ENCODE measurements at places on chromosomes 7 and 10.
A peak's percentile ranks its signal among the peaks of the same experiment; 100 is the strongest.

GRCh38 chr7:30001998-30002397 lies 12.4 kb upstream of the SCRN1 start:
- DNase-seq, result no peak

GRCh38 chr7:13628239-13629001 lies 361.0 kb downstream of the ETV1 start:
- DNase-seq, result no peak

- DNase-seq, result no peak
These were observed 41.1 kb upstream of the CABCOCO1 start for GRCh38 chr10:61621605-61622051.

DNA sequence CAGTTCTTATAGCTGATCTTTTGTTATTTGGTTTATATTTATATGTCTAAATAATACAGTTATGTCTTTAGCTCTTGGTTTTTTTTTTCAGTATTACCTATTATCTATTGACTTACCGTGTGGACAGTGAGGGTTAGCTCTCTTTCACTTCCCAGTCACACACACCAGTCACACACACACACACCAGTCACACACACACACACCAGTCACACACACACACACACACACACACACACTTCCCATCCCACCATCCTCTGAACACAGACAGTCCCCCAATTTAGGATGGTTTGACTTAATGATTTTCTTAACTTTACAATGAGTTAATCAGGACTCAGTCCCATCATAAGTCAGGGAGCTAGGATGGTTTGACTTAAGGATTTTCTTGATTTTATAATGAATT lies 18.9 kb upstream of the AGFG2 start:
- no peak for DNase-seq

DNA sequence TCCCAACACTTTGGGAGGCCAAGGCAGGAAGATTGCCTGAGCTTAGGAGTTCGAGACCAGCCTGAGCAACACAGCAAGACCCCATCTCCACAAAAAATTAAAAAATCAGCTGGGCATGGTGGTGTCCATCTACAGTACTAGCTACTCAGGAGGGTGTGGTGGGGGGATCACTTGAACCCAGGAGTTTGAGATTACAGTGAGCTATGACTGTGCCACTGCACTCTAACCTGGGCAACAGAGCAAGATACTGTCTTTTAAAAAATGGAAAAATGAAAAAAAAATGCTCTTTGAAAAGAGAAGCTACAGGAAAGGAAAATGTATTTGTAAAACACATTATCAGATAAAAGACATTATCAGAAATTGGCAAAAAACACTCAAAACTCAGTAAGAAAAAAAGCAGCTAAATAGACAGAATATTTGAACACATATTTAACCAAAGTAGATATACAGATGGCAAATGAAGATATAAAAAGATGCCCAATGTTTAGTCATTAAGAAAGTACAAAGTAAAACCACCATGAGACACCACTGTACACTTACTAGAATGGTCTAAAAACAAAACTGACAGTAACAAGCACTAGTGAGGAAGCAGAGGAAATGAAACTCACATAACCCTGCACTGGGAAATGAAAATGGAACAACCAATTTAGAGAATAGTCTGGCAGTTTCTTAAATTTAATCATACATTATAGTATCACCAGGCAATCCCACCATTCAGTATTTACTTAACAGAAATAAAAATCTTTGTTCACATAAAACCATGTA lies 40.5 kb downstream of the NRBF2 start:
- no peak for DNase-seq

- DNase-seq, result peak; percentile 3
These were observed 5.8 kb upstream of the GGCT start for GRCh38 chr7:30510124-30511075.

DNA sequence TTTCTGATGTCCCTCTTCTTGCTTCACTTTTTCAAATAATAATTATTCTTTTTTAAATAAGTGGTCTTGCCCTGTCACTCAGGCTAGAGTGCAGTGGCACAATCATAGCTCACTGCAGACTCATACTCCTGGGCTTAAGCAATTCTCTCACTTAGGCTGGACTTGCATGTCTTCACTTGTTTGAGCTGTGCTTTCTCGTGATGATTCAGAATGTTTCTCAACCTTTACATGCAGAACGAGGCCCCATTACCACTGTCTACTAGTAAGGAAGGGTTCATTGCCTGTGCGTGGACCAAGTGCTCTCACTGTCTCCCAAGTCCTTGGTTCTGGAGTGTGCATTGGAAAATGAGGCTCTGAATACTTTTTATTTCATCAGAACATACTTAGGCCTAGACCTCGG lies 468.6 kb upstream of the COBL start:
- DNase-seq, result no peak

GRCh38 chr10:7606951-7607404 lies 59.8 kb downstream of the ITIH5 start:
- no peak for DNase-seq

Data from stimulated activated naive CD4-positive, alpha-beta T cell (primary cell).